ENCODE measurements at places on chromosomes 5 and 9.

DNA sequence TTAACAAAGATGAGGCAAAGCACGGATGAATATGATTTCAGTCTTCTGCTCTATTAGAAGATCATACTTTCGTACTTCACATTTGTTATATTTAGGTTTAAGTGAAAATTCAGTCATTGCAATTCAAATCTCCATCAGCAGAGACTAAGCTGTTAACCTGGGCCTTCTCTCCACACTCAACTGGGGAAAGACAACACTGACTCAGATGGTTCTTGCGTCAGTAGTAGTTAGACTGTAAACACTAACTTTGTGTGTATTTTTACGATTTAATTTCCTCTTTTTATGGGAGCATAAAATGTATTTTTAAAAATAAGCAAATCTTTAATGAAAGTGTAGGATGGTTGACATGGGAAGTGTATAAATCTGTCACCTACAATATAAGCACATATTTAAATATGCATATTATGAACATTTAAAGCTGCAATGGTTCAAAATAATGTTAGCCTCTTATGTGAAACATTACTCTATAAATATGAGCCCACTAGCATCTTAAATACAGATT, 42.7 kb upstream of the ZNF608 start:
- DNase-seq, result no peak

- no peak for DNase-seq
Measured at GRCh38 chr9:109922617-109923470, 142.8 kb downstream of the PALM2AKAP2 start.

DNA sequence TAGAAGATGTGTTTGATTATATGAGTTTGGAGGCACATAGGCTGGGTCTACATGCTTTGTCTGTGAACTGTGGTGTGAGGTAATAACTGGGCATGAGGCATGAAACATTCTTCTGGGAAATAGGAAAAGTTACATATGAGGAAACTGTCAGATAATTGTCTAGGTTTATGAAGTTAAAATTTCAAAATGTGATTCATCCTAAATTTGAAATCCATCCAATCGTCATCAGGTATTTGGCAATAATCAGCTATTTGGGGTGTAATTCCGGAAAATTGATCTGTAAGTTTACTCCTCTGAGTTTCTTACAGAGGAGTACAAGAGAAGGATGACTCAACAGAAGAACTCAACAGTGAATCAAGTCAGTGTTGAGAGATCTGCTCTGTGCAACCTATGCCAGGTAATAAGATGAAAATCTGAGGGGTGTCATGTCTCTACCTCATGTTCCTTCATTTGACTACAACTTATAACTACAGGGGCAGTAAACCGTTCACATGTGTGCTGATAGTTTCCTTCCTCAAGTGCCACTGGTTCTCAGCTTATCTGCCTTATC, 1171.6 kb upstream of the CDH18 start:
- DNase-seq, result no peak

DNA sequence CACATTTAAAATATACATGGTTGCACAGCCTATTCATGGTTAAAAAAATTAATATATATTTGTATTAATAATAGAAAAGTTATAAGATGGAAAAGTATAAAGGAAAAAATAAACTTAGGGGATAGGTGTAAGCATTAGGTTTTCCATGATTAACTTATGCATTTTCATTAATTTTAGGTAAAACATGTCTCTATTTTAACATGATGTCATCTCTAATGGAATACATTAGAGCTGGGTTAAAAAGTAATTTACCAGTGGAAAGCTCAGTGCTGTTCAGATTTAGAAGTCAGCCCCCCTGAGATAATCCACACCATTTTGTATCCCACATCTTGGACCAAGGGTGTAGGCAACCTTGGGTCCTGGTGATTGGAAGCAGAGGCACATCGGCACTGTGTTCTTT, 49.7 kb downstream of the SNX24 start:
- no peak for DNase-seq

GRCh38 chr9:71812385-71812784, 44.1 kb upstream of the CEMIP2 start:
- DNase-seq, result no peak

GRCh38 chr5:55104036-55104772, 1.8 kb downstream of the GZMA start:
- DNase-seq, result no peak

DNA sequence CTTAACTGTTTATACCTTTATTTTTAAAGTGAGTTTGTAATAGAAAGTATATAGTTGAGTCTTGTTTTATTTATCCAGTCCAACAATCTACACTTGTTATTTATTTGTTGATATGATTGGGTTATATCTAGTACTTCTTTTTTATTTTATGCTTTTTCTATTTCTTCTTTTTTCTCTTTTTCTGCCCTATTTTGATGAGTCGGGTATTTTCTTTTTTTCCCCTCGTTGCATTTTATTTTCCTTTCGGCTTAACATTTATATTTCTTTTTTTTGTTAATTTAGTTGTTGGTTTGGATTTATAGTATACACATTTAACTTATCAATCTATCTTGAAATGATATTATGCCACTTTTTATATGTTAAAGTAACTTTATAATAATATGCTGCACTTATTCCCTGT, 111.7 kb upstream of the IZUMO3 start:
- DNase-seq, result no peak

GRCh38 chr5:20636686-20637085, 648.7 kb upstream of the CDH18 start:
- no peak for DNase-seq

- DNase-seq, result no peak
Measured at GRCh38 chr5:90655423-90655822, 96.8 kb downstream of the ADGRV1 start.

DNA sequence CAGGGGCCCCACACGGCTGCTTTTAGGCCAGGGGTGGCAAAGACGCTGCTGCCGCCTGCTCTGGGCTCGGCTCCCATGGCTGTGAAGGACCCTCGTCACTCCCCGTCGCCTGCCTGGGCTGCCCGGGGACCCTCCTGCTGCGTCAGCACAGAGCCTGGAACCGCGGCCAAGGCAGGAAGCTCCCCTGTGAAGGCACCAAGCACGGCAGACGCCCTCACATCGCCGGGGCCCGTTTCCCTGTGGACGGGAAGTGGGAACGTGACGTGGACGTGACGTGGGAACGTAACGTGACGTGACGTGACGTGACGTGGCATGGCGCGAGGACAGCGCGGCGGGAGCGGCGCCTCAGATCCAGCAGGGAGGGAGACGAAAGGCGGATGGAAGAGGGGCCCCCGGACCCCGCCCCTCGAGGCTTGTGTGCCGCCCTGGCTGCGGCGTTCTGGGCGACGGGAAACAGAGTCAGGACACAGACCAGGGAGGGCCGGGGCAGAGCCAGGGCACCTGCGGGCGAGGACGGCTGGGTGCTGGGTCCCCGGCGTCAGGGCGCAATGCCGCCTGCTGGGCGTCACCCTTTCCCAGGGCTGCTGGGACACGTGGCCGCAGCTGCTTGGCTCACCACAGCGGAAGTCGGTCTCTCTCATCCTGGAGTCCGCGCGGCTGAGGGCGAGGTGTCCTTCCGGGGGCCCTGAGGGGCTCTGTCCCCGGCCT, 53.1 kb downstream of the MRPL36 start:
- no peak for DNase-seq

DNA sequence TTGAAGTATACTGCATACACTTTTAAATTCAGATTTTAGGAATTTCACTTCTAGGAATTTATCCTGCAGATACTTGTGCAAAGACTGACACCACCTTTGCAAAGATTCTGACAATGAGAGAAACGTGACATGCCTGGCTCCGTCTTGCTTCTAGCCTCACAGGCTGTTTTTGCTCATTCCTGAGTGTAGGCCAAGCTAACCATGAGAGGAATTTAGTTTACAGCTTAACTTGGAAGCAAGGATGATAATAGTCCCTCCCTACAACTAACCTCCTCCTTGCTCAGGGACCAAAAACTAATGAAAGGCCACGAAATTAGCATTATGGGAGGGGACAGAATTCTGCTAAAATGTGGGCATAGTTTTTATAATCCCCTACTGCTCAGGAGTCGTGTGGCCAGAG, 31.1 kb downstream of the C5orf22 start:
- DNase-seq, result no peak

DNA sequence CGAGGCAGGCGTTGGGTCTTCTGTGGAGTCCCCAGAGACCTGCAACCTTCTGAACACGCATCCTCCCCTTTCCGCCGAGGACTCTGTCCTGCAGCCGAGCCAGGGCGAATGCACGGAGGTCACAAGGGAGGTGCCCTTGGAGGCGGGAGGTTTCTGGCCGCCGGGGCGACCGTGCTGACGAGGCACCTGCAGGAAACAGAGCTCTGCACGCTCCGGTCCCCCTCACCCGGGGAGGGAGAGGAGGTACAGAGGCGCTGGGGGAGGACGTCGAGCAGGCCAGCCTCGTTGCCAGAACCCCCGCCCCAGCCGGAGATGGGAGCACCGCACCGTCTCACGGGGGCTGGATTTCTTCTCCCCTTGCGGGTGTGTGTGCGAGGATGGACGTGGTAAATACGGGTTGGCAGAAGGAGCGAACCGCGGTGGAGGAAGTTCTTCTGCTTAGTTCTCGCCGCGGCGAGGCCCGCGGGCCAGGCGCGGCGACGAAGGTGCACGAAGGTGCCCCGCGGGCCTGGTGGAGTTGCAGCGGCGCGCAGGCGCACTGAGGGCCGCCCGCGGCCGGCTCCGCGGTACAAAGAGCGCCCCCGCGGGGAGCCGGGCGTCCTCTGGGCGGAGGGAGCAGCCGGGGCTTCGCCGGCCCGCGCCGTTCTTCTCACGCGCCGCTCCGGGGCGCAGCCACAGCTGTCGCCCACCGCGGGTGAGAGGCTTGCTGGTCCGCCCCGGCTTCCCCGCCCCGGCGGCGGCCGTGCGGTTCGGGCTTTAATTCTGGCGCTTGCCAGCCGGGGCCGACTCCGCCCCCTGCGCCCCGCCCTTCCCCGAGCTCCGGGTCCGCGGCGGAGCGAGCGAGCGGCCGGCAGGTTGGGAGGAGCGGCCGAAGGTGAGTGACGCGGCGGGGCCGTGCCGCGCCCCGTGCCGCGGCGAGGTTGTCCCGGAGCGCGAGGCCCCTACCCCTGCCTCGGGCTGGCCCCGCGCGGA, 289.5 kb downstream of the DOCK8 start:
- DNase-seq, result no peak

- DNase-seq, result no peak
Measured at GRCh38 chr5:150057996-150058395, 28.4 kb downstream of the CSF1R start.

DNA sequence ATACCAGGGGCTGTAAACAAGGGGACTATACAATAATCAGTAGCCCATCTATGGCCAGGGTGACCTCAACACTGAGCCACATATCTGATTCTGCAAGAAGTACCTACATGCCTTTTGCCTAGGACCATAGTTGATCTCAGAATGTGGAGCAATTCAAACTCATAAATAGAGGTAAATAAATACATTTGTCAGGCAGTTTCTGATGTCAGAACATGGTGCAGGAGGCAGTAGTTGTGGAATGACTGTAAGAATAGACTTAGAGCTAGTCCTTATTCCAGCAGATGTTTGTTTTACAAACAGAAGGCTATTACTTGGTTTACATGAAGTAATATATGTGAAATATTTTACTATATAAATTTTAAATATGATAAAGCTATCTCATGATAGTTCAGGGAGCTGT, 330.7 kb upstream of the DAB2 start:
- no peak for DNase-seq

DNA sequence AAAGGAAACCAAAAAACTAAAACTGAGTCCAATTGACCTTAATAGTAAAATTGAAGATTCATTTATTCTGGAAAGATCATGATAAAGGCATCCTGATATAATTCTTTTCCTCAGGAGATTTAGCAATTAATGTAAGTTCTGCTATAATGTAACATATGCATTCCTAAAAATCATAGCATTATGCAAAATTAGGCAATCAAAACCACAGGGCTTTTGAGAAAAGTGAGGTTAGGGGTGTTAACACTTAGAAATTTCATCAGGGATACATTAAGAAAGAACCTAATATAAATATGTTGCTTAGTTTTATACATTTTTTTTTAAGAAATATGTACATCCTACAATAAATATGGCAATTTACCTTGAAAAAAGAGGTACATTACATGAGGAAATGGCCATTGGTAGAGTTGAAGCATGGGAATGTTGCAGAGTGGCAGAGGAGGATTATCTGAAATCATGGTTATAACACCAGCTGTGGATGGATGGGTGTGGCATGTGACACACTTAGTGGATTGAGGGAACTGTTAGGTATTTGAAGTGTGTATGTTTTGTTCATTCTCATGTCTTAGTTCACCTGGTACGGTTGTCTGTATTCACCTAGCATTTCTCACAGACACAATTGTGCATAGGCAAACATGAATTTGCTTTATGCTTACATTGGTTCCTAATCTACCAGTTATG, 51.1 kb downstream of the CCNH start:
- DNase-seq, result no peak

- DNase-seq, result no peak
Measured at GRCh38 chr5:15574128-15574527, 74.1 kb downstream of the FBXL7 start.

DNA sequence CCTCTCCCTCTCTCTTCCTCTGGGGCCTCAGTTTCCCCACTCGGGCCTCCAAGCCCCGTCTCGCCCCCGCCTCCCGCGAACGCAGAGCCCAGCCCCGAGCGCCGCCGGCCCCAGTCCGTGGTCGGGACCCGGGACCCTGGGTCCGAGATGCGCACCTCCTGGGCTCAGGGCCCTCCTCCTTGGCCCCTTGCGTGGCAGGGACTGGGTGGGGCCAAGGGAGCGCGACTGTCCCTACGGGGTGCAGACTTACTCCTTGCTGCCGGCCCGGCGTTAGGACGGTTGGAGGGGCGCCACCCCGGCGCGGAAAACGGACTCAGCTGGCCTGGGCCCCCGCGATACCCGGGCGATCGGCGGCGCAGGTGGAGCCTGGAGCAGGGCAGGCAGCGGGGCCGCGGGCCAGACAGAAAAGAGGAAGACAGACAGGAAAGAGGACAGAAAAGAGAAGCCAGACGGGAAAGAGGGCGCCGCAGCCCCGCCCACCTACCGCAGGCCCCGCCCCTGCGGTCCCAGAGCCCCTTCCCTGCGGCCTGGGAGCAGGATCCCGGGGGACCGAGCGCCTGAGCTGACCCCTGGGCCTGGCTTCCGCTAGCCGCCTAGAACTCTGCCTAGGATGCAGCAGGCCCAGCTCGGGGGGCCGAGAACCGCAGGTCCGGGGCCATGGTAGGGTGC, at the start of gene GBGT1:
Gene GBGT1, minus strand, starts transcription at position 411 of the 669 bp plus-strand sequence. CDS start 1,502 bp downstream, outside the sequence.
- DNase-seq, result no peak

GRCh38 chr9:121357011-121357410, 13.0 kb downstream of the STOM start:
- no peak for DNase-seq

GRCh38 chr9:126752881-126753670, 51.8 kb upstream of the ZBTB43 start:
- DNase-seq, result no peak

- DNase-seq, result no peak
Measured at GRCh38 chr5:13992795-13993194, 48.3 kb upstream of the DNAH5 start.

- DNase-seq, result no peak
Measured at GRCh38 chr5:86070719-86071118, 547.0 kb upstream of the COX7C start.
